Mesenchymal stem cell (in vitro differentiated cells and primary cell): ENCODE measurements at places on chromosomes 11 and 22.

DNA sequence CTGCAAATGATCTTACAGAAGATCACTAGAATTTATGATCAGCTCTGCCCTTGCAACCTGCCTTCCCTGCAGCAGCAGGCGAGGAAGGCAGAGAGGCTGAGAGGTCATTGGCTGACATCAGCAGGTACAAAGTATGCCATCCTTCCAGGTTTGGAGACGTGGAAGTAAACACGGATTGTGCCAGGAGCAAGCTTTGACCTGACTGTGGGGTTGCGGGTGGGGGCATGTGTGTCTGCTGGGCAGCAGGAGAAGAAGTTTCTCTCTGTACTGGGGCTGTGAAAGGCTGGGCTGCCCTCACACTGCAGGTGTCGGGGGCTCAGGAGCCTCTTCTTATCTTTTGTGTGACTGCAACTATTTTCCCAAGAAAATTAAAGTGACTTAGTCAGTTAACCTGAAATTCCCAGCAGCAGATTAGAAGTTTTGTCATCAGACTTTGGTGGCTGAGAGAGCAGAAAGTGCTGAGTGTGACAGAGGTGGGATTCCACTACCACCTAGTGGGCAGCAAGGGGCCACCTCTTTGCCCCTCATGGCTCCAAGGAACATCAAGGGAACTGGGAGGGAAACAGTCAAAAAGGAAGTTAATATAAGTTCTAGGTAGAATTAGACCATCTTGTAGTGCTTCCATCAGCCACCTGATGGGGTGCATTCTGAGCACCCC, 565.9 kb downstream of the ETS1 start:
- no peak overlapping the region for H3K4me3 ChIP-seq
- DNase-seq: no peak
- no peaks in the 10 kb centered on the region for H3K36me3 ChIP-seq

GRCh38 chr11:75066061-75066460, 30.6 kb downstream of the OR2AT4 start:
- no peaks in the 10 kb centered on the region for H3K27me3 ChIP-seq
- H3K27ac ChIP-seq: no peak overlapping the region
- peak overlapping the region; percentile 11 for H3K4me3 ChIP-seq
- peaks cover 4% of the 10 kb centered on the region for H3K36me3 ChIP-seq

- H3K4me3 ChIP-seq: no peak overlapping the region
- no peaks in the 10 kb centered on the region for H3K27me3 ChIP-seq
- no peak overlapping the region for H3K27ac ChIP-seq
- H3K36me3 ChIP-seq: no peaks in the 10 kb centered on the region
- peak; percentile 36 for DNase-seq
- H3K4me1 ChIP-seq: no peaks in the 10 kb centered on the region
These were observed 64.6 kb downstream of the ST3GAL4 start for GRCh38 chr11:126419801-126420697.

GRCh38 chr22:38246692-38247091, 26.1 kb downstream of the TMEM184B start:
- H3K27ac ChIP-seq: no peak overlapping the region
- H3K4me1 ChIP-seq: peaks cover 22% of the 10 kb centered on the region
- no peaks in the 10 kb centered on the region for H3K27me3 ChIP-seq
- H3K4me3 ChIP-seq: no peak overlapping the region
- DNase-seq: no peak

- H3K4me1 ChIP-seq: peaks cover 37% of the 10 kb centered on the region
- H3K4me3 ChIP-seq: no peak overlapping the region
- DNase-seq: no peak
- H3K27me3 ChIP-seq: peaks cover 88% of the 10 kb centered on the region
- H3K27ac ChIP-seq: no peak overlapping the region
These were observed 4.8 kb upstream of the IGF2 start for GRCh38 chr11:2143799-2144543.

- H3K27ac ChIP-seq: peak overlapping the region; percentile 96
- peaks cover 2% of the 10 kb centered on the region for H3K36me3 ChIP-seq
- H3K4me1 ChIP-seq: peaks cover 34% of the 10 kb centered on the region
- no peak overlapping the region for H3K4me3 ChIP-seq
These were observed 4.4 kb upstream of the PRR5 start for GRCh38 chr22:44697423-44698141.

- H3K27ac ChIP-seq: peak overlapping the region; percentile 73
- peak overlapping the region; percentile 97 for H3K4me3 ChIP-seq
- H3K27me3 ChIP-seq: no peaks in the 10 kb centered on the region
- peaks cover 1% of the 10 kb centered on the region for H3K4me1 ChIP-seq
- peaks cover 3% of the 10 kb centered on the region for H3K36me3 ChIP-seq
These were observed 475 bp downstream of the PITPNB start for GRCh38 chr22:27918341-27919221.

DNA sequence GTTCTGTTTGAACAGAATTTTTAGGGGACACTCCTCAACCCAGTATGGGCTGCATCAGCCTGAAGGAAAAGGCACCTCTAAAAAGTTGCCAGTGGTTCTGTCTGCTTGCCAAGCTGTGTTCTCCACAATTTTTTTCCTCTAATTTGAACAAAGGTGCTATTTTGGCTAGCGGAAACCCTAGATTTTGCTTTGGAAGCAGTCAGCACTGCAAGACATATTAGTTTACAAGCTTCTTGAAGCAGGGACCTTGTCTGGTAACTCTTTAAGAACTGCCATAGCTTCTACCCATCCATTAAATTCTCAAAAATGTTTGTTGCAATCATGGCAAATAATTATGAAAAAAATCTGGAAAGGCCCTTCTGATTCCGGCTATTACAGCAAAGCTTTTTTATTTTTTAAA, 75.6 kb upstream of the HEPHL1 start:
- no peaks in the 10 kb centered on the region for H3K27me3 ChIP-seq
- H3K4me3 ChIP-seq: no peak overlapping the region
- no peak overlapping the region for H3K27ac ChIP-seq
- no peaks in the 10 kb centered on the region for H3K36me3 ChIP-seq

GRCh38 chr11:47399860-47400767, 8.3 kb upstream of the SLC39A13 start:
- no peaks in the 10 kb centered on the region for H3K36me3 ChIP-seq
- H3K4me3 ChIP-seq: peak overlapping the region; percentile 74

DNA sequence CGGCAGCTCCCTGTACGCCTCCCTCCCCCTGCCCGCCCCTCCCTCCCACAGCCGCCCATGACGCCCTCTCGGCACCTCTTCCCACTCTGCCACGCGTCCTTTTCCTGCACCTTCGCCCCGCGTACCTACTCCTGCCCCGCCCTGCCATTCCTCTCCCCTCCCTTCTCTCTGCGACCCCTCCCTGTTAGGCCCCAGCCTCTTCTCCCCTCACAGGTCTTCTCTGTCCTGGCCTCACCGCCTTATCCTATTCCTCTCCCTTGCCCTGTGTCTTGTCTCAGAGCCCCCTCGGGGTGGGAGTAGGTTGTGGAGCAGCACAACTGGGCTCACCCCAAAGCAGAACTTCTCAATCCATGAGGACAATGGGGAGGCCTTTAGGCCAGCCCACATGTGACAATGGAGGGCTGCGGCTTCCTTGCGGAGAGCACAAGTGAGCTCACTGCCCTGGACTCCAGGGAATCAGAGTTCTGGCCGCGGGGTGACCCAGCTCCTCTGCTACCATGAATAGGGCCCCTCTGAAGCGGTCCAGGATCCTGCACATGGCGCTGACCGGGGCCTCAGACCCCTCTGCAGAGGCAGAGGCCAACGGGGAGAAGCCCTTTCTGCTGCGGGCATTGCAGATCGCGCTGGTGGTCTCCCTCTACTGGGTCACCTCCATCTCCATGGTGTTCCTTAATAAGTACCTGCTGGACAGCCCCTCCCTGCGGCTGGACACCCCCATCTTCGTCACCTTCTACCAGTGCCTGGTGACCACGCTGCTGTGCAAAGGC, 539 bp downstream of the SLC35C1 start:
- peak overlapping the region; percentile 75 for H3K4me3 ChIP-seq
- peak overlapping the region; percentile 68 for H3K27ac ChIP-seq
- DNase-seq: peak; percentile 86
- peaks cover 21% of the 10 kb centered on the region for H3K4me1 ChIP-seq
- no peaks in the 10 kb centered on the region for H3K27me3 ChIP-seq

DNA sequence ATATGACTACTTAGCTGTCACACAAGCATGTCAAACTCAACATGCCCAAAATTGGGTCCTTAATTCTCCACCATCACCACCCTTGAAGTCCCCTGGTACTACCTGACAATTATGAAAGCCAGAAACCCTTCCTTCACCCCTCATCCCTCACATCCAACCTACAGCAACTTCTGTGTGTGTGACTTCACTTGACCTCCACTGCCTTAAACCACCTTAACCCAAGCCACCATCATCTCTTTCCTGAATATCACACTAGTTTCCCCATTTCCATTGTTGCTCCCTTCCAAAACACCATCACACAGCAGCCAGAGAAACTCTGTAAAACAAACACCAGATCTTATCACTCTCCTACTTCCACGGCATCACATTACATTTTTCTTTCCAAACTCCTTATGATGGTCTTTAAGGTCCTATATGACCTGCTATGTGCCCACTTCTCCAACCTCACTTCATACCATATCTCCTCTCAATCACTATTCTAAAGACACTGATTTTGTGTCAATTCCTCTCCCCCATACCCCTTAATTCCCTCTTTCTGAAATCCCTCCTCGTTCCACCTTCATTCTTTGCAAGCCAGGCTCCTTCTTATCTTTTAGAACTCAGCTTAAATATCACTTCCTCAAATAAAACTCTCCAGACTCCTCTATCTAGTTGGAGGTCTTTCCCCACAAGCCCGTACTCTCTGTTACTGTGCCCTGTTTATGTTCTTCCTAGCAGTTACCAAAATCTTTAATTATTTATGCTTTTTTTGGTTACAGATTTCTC, 124.9 kb downstream of the RBFOX2 start:
- H3K36me3 ChIP-seq: no peaks in the 10 kb centered on the region
- no peak overlapping the region for H3K4me3 ChIP-seq
- DNase-seq: no peak

DNA sequence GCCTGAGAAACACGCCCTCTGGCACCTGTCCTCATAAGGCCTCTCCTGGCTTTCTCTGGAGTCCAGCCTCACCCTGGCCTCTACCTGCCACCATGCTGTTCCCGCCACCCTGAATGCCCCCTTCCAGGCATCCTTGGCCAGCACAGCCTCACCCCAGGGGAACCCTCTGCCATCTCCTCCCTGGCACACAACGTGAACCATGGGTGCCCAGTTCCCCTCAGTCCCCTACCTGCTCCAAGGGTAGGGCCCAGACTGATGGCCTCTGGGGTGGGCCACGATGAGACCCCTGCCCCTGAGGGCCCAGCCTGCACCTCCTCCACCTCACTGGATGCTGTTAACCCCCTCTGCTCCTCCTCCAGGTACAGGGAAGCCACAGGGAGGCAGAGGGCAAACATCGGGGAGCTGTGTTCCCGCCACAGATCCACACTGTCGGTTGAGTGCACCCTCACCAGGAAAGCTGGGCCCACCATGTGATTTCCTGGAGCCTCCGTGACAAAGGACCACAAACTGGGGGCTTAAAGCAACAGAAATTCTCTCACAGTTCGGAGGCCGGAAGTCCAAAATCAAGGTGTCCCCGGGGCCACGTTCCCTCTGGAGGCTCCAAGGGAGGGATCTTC, 169.6 kb downstream of the BRD1 start:
- H3K27me3 ChIP-seq: no peaks in the 10 kb centered on the region
- H3K4me3 ChIP-seq: no peak overlapping the region
- no peak overlapping the region for H3K27ac ChIP-seq
- DNase-seq: no peak
- H3K36me3 ChIP-seq: no peaks in the 10 kb centered on the region

- H3K36me3 ChIP-seq: no peaks in the 10 kb centered on the region
- no peak overlapping the region for H3K4me3 ChIP-seq
- no peak overlapping the region for H3K27ac ChIP-seq
- H3K27me3 ChIP-seq: no peaks in the 10 kb centered on the region
- peaks cover 1% of the 10 kb centered on the region for H3K4me1 ChIP-seq
These were observed 80.8 kb downstream of the SIK3 start for GRCh38 chr11:117017456-117017855.

- no peak for DNase-seq
- no peak overlapping the region for H3K4me3 ChIP-seq
- H3K27me3 ChIP-seq: no peaks in the 10 kb centered on the region
- no peaks in the 10 kb centered on the region for H3K36me3 ChIP-seq
- H3K4me1 ChIP-seq: peaks cover 3% of the 10 kb centered on the region
- no peak overlapping the region for H3K27ac ChIP-seq
These were observed 359.3 kb downstream of the CADM1 start for GRCh38 chr11:115144914-115145313.

GRCh38 chr11:34316347-34317035, 41.3 kb downstream of the ABTB2 start:
- no peaks in the 10 kb centered on the region for H3K36me3 ChIP-seq
- H3K4me1 ChIP-seq: peaks cover 8% of the 10 kb centered on the region
- no peak overlapping the region for H3K27ac ChIP-seq
- no peaks in the 10 kb centered on the region for H3K27me3 ChIP-seq

DNA sequence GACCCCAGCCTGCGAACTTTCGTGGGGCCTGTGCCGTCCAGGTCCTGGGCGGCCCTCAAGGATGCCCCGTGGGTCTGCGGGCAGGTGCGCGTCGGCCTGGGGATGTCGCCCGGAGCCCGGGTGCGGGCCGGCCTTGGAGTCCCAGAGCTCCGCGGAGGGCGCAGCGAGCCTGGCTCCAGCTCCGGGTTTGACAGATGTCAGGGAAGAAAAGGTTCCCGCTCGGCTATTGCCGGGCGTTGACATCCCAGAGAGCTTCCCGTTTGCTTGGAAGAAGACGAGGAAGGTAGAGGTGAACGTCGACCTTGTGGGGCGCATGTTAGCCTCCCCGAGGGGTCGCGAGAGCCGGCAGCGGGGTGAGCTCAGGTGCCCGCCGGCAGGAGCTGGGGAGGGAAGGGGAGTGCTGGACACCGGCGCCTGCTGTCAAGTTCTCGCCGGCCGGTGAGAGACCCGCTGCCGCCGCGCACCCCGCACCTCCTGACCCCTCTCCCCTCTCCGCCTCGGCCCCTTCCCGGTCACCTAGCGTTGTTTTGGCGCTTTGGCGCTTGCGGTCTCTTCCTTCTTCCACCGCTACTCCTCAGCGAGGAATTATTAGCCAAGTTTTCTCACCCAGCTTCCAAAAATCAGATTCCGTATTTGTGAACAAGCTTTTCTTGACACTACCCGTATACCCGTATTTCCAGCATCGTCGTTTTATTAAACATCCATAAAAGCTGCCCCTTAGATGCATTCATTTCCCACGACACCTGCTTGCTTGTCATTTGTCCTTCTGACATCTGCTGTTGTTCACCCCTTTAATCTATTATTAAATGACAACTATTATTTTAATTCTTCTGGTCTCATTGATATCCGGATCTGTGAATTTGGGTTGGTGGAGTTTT, 1.3 kb downstream of the BMAL1 start:
- H3K27ac ChIP-seq: no peak overlapping the region
- H3K4me1 ChIP-seq: peaks cover 21% of the 10 kb centered on the region
- H3K27me3 ChIP-seq: no peaks in the 10 kb centered on the region
- no peaks in the 10 kb centered on the region for H3K36me3 ChIP-seq

DNA sequence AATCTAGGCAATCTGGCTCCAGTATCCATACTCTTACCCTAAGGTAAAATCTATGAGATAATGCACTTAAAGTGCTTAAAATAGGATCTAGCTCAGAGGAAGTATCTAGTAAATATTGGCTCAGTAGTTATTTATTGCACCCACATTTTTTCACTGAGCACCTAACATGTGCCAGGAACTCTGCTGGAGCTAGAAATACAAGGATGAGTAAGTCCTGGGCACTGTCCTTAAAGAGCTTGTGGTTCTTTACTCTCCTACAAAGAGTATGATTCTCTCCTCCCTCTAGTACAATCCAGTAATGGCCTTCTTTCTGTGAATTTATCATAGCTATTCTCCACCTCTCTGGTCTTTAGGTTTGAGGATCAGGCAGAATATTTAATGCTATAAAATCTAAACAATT, 59.2 kb downstream of the DEUP1 start:
- H3K27ac ChIP-seq: no peak overlapping the region
- H3K27me3 ChIP-seq: no peaks in the 10 kb centered on the region
- DNase-seq: peak; percentile 3
- no peaks in the 10 kb centered on the region for H3K36me3 ChIP-seq
- no peaks in the 10 kb centered on the region for H3K4me1 ChIP-seq
